Left renal pelvis (tissue), 4 donors: ENCODE measurements at places on chromosomes 7 and 10. TPM values are rescaled to one million over a fixed set of nuclear protein-coding genes. Genes with fewer than 3 reads are reported as not detected.

- DNase-seq = no peak
Observed at GRCh38 chr7:132383962-132384361, 192.3 kb downstream of the PLXNA4 start.

DNA sequence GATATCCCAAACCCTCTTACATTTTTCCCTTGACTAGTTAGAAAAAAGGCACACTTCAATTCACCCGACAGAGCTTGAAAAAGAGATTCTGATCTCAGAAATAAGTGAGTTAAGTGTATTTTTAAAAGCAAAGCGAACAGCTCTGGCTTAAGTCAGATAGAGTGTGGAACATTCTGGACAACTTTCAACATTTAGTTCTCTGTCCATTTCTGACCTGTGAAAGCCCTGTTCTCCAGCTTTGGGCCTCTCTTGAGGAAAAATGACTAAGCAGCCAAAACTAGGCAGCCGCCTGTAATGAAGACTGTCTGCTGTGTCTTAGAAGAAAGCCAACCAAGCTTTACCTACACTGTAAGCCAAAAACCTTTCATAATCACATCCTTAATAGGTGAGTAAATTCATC, 50.5 kb downstream of the CDK6 start:
- no peak for DNase-seq

Gene PLCE1
- polyA plus RNA-seq = 38.5 TPM

- DNase-seq = peak; percentile 43
Observed at GRCh38 chr7:32890010-32890792, 1.4 kb downstream of the KBTBD2 start.

GRCh38 chr7:108246227-108246837, 116.2 kb upstream of the LAMB4 start:
- DNase-seq = peak; percentile 27

DNA sequence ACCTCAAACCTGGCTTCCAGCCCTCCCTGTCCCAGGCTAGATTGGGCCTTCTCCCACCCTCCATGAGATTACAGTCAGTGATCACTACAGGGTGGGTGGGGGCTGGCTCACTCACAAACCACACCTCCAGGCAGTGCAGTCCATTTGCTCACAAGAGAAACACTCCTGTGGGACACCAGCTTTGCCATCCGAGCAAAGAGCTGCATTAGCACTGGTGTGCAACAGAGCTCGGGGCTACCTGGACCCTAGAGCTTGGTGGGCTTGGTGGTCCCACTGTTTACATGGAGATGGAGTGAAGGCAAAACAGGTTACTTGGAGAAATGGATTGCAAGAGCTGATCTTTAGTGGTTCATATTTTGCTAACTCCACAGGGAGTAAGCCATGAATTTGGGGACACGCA, 451.7 kb upstream of the ZMIZ1 start:
- DNase-seq = no peak

DNA sequence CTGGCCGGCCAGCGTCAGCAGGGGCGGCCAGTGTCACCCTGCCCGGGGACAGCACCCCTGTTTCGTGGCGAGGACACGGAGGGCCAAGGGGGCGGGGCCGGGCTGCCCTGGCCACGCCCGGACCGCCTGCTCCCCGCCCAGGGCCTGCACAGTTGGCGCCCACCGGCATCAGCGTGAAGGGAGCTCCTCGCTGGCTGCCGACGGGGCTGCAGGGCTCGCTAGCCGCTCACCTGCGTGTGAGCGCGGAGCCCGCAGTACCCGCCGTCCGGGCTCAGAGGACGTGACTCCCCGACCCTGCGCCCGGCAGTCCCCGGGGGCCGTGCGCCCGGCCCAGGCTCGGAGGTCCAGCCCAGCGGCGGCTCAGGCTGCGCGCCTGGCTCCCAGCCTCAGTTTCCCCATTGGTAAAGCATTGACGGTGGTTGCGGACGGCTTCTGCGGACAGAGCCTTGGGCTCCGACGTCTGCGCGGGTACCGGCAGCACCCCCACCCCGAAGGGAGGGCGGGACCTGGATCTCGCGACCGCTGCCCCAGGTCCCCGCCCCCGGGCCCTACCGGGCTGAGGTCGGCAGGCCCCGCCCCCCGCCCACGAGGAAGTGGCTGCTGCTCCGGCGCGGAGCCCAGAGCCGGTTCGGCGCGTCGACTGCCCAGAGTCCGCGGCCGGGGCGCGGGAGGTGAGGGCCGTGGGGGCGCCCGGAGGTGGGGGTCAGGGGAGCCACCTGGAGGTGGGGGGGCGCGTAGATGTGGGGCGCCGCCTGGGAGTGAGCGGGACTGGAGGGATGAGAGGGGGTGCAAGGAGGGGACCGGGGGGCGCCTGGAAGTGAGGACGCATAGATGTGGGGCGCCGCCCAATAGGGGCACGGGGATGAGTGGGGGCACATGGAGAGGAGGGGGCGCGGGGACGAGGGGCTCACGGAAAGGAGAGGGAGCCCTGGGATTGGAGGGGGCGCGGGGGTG, at the start of gene ARPC1B:
Gene ARPC1B (plus strand): TSS at position 620 of the 954 bp plus-strand sequence. CDS start 10,985 bp downstream, outside the sequence.
- DNase-seq = no peak

Gene DNAJB6
- 155 TPM for polyA plus RNA-seq

Gene IRF5
- 2.8 TPM for polyA plus RNA-seq

Gene BEND7
- 28.3 TPM for polyA plus RNA-seq

DNA sequence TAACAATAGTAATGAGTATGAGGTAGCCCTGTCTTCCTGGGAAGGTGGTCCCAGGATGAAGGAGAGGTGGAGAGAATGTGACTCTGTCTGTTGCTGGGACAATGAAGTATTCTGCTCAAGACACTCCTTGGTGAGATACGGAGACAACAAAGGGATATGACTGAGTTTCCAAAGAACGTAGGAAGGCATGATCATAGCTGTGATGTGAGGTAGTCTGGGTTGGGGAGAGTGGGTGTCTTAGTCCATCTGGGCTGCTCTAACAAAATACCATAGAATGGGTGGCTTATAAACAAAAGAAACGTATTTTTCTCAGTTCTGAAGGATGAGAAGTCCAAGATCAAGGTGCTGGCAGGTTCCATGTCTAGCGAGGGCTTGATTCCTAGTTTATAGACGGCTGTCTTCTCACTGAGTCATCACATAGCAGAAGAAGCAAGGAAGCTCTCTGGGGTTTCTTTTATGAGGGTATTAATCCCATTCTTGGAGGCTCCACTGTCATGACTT, 84.9 kb upstream of the RHOBTB1 start:
- DNase-seq = no peak

DNA sequence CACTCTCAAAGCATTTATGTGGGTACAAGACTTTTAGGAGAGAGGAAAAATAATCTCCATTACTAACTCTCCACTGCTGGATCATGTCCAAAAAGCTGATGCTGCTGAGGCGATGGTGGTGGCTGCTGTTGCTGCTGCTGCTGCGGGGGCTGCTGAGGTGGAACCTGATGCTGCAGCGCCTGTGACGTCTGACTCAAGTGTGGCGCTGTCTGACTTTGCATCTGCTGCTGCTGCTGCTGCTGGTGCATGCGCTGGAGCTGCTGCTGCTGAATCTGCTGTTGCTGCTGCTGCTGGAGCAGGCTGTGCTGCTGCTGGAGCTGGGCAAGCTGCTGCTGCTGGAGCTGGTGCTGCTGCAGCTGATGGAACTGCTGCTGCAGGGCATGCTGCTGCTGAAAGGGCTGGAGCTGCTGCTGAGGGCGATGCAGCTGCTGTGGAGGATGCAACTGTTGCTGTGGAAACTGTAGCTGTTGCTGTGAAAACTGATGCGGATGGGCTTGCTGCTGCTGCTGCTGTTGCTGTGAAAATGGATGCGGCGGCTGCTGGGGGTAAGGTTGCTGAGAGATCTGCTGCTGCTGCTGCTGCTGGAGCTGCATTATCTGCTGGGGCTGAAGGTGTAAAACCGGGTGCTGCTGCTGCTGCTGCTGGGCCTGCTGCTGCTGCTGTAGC, 34.5 kb downstream of the PAXIP1 start:
- DNase-seq = no peak

DNA sequence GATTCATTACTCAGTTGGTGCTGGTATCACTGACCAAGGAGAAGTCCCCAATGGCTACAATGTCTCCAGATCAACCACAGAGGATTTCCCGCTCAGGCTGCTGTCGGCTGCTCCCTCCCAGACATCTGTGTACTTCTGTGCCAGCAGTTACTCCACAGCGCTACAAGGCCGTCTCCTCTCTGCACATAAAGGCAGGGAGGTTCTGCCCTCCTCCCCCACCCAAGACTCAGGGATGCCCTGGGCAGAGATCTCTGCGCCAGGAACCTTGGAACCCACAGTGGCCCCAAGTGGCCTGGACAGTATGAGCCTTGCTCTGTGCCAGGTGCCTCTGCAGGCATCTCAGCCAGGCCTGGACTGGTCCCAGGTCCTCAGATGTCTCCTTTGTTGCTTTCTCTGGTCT, 193.4 kb upstream of the PRSS58 start:
- DNase-seq = no peak

DNA sequence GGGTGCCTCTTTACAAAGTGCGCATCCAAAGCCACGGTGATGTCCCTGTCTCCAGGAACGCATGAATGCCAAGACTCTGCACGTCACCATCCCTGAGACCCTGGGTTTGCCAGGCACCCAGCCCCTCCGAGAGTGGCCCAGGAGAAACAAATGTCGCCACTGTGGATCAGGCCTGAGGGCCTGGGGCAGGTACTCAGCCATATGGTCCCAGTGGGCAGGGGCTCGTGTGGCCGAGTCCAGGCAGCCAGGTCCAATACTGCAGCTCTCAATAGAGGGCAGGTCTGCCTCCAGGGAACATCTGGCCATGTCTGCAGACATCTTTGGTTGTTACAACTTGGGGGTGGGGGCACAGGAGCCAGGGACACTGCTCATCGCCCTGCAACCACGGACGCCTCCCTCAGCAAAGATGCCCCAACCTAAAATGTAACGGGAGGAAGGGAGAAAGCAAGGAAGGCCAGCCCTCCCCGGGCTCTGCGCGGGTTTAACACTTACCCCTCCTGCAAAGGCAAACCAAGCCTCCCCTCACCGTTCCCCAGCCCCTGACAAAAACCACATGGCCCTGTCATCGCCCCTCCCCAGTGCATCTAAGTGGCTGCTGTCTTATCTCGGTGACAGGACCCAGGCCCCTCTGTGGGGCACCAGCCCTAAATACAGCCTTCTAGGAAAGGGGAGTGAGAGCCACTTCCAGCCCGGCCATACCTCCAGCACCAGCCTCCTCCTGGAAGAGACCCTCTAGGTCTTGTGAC, 10.3 kb upstream of the PAPOLB start:
- no peak for DNase-seq

Gene NPY4R2
- not detected for polyA plus RNA-seq

Gene FAM241B
- polyA plus RNA-seq = 2.7 TPM

DNA sequence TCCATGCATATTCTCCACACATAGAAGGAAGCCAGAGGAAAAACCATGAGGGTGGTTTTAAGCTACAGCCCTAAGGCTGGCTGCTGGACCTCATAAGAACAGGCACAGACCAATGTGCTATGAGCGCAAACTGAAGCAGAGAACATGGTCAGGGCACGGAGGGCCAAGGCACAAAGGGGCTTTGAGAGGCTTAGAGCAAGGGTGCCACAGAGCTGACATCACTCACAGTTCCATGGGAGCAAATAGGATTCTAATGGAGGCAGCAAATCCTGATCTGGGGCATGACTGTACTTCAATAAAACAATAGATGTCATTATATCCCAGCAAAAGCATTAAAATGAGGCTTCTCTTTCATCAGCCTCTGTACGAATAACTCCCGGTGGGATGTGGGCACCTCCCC, 162.4 kb downstream of the COBL start:
- no peak for DNase-seq

Gene CCDC7
- 4.4 TPM for polyA plus RNA-seq

DNA sequence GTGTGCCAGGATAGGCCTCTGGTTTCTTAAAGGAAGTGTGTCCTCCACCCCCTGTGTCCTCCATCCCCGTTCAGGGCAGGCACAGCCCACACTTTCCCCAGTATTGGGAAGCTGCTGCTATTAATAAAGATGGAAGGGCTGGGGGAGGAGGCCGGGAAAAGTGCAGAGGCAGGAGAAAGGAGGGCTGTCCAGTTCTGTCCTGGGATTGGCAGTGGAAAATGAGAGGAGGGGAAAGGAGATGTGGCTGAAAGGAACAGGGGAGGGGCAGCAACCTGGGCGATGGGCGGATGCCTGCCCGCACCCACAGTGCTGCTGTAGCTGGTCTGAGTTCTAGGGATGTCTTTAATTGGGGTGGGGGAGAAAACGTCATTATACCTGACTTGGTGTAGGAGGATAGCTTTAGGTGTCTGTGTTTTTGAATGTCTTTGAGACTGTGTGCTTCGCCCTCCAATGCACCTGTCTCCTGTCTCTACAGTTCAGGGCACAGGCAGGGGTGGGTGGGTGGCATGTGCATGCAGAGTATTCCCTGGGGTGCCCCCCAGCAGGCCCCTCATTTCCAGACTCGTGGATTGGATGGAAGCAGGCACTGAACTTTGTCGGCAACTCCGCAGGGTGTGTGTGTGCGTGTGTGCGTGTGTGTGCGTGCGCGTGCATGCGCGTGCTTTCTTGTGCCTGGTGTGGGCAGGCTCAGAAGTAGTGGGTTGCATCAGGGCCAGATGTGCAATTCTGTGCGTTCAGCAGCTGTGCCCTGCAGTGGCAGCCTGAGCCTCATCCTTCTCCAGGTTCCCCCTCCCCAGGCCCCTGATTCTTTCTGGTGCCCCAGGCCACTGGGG, 2.5 kb downstream of the TRIM8 start:
- DNase-seq = no peak

Gene IMMP2L
- polyA plus RNA-seq = 19.8 TPM

DNA sequence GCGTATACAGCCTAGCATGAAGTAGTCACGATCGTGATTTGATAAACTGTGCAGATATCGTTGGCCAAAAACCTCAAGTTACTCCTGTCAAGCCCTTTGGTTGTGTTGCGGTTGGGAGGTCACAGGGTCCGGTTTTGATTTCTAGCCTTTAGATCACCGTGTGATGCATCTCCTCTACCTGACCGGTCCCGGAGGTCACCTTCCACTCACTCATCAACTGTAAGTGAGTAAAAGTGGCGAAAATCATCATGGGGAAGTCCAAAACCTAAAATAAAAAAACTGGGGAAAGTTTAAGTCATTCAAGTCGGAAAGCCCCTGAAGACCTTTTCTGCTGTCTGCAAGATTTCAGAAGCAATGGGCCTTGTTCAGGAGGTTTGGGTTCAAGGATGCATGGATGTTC, 62.8 kb downstream of the ADARB2 start:
- no peak for DNase-seq

Gene IL2RA
- not detected for polyA plus RNA-seq

DNA sequence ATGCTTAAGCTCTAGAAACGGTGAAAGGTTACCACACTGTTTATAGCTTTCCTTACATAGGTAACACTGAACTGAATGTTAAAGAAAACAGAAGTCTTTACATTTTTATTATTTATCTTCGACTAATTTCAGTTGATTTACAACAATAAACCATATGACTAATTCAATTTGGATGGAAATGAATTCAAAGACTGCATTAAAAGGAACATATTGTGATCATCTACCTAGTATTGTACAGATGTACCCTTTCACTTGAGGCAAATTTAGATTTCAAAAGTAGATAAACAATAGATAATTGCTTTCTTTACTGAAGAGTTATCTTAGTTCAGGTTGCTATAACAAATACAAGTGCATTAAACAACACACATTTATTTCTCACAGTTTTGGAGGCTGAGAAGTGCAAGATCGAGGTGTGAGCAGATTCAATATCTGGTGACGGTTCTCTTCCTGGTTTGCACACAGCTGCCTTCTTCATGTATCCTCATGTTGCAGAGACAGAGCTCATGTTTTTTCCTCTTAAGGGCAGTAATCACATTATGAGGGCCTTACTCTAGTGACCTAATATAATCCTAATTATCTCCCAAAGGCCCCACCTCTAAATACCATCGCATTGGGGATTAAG, 15.0 kb upstream of the ARMC3 start:
- no peak for DNase-seq

Gene GIMAP7
- polyA plus RNA-seq = 11.4 TPM
